ENCODE measurements at places on chromosomes 2 and 18.

GRCh38 chr2:26745609-26746327 is 18.3 kb upstream of the SLC35F6 start:
- DNase-seq = peak; percentile 65

- DNase-seq = no peak
Observed at GRCh38 chr18:62771494-62772270, 56.3 kb downstream of the PHLPP1 start.

GRCh38 chr2:190685333-190685732 is 36.5 kb downstream of the NAB1 start:
- no peak for DNase-seq

DNA sequence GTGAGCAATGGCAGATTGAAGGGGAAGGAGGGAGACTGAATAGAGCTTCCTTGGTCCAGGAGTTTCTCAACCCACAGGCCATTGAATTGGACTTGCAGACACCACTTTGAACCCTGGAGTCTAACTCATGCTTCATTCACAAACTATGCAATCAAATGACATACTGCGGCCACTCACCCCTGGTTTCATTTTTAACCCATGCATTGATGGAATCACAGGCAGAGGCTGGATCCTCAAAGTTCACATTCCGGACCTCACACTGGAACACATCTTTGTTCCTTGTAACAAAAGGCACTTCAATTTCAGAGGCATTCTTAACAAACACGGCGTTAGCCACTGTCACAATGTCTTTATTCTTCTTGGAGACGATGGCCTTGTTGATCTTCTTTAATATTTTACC is 40.7 kb downstream of the MRPL44 start:
- DNase-seq = no peak

DNA sequence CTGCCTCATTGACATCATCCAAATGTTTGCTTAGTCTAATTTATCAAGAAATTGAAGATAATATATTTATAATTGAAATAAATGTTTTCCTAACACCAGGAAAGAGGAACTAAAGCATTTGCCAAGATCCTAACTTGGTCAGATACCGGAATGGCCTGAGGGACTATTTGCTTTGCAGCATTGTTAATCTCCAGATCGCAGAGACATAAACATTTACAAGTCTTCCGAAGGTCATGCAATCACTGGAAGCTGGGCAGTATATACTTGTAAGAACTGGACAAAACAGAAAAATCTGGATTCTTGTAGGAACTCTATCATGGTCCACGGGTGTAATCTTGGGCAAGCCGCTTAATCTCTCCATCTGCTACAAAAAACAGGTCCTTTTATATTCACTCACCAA is 42.2 kb downstream of the CYBRD1 start:
- DNase-seq = no peak

- DNase-seq = no peak
Observed at GRCh38 chr2:178933493-178933892, 116.4 kb downstream of the CCDC141 start.

GRCh38 chr18:24603151-24603550 is 142.7 kb downstream of the HRH4 start:
- no peak for DNase-seq

DNA sequence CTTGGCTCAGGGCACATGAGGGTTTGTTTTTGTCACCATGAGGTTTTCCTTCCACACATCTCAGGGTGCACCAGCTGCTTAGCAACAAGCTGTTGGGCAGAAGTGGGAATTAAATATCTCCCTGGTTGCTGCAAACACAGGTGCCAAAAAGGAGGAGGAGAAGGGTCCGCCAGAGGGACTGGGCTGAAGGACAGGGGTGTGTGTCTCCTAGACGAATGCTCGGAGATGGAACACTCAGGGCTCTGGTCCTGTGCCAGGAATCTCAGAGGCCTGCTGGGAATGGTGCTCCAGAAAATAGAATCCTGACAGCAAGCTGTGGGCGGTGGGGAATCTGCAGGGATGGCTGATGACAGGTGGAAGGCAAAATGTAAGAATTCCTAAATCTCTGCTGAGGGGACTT is 94.5 kb downstream of the VSNL1 start:
- no peak for DNase-seq

GRCh38 chr18:34840256-34840826 is 130.2 kb downstream of the DTNA start:
- no peak for DNase-seq

DNA sequence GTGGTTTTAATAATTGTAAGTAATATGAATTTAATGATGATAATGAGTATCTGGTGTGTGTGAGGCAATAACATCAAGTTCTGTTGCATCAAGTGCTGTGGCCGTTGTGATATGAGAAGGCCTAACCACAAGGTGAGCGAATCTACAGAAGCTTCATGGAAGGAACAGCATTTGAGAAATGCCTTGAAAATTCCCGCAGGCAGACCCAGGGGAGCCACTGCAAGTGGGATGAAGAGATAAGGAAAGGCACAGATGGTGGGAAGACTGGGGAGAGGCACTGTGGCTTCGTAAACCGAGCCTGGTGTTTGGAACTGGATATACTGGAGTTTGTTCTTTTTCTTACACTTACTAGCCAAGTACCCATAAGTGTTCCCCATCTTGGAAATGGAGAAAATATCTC is 357.5 kb downstream of the PTPRM start:
- DNase-seq = no peak

DNA sequence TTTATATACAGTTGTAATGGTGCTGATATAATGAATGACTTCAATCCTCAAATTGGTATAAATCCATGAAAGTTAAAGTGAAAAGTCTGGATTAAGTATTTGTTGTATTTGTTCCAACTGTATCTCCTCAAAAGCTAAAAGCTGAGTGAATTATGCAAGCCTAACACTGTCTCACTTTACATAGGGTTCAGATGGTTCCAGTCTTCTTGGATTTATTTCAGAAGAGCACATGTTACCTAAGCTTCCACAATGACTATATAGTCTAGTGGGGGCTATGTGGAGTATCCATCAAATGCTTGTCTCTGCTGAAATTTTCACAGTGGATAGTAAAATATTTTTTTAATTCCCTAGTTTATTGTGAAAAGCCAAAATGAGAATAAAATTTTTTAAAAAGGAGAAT is 13.0 kb downstream of the MCEE start:
- no peak for DNase-seq

DNA sequence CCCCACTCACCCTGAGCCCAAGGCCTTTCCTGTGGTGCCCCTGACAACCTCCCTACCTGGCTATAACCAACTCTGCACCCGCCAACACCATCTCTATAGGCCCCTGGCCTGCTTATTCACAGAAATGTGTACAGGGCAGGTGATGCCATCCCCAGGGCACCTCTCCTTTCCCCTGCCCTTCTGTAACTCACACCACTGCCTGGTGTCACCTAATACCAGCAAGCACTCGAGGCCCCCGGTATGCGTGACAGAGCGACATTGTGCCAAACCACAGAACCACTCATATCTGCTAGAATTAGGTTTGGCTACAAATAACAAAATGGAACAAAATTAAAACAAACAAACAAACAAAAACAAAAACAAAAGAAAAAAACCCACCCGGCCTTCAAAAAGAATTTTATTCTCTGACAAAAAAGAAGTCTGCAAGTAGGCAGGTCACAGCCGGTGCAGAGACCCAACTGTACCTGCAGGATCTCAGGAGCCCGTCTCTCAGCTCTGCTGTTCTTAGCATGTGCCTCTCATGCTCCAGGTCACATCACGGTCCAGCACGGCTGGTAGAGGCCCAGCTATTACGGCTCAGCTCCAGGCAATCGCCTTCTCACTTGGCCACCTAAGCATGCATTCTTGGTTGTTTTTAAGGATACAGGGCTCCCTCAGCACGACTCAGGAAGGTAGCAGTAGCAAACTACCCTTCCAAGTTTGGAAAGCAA is 51.4 kb downstream of the FAM178B start:
- DNase-seq = no peak

DNA sequence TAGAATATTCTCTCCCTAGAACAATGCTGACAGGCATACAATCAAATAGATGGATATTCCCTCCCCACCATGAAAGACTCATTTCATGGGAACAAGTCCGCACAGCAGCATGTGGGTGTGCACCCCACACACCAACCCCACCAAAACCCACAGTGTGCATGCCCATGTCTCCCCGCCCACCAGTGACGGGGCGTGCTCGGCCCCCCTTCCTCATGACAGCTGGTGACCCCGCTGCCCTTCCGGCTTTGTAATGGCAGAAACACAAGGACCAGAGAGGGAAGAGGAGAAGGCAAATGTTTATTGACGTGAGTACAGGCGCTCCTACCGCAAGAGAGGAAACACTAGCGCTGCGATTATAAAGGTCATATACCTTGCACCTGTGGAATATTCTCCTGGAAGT is 30.8 kb upstream of the ODC1 start:
- DNase-seq = peak; percentile 26

GRCh38 chr2:238484522-238485452 is 58.1 kb downstream of the ASB1 start:
- DNase-seq = no peak

GRCh38 chr2:25851740-25852503 is 26.4 kb downstream of the ASXL2 start:
- no peak for DNase-seq

DNA sequence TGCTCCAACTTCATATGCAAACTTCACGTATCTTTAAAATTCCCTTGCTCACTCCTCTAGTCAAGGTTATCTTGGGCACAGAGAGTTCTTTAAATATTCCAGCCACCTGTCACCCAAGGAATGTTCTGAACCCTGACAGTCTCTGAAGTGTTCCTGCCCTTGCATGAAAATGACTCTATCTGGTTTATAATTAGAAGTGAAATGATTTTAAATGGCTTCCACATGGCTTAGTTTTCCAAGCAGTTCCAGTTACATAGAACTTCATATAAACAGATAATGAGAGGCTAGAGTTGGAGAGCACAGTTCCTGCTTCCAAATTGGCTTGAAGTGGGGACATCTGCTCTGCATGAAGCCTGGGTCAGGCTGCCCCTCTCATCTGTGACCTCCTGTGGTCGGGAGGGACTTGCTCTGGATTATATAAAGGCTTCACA is 81.9 kb downstream of the SLC4A3 start:
- DNase-seq = no peak

GRCh38 chr18:75223687-75224347 is 13.2 kb downstream of the TSHZ1 start:
- DNase-seq = no peak

- no peak for DNase-seq
Observed at GRCh38 chr18:26206488-26206887, 19.8 kb upstream of the TAF4B start.

GRCh38 chr2:188450732-188451483 is 159.2 kb downstream of the GULP1 start:
- DNase-seq = no peak

DNA sequence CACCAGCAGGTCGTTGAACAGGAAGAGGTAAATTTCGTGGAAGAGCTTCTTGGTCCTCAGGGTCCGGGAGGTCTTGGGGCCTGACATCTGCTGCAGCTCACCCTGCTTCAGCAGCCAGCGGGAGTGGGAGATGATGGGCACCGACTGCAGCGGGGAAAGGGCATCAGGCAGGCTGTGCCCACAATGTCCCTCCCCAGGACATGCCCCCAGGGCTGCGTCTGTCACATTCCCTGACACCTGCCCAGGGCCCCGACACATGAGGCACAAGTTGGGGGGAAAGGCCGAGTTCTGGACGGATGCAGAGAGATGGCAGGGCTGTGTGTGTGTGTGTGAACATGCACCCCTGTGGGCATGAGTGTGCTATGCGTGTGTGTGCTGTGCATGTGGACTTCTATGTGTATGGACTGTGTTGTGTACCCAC is 13.9 kb downstream of the SNORC start:
- DNase-seq = peak; percentile 53

- DNase-seq = no peak
Observed at GRCh38 chr18:64785686-64786085, 636.8 kb upstream of the LINC00305 start.

DNA sequence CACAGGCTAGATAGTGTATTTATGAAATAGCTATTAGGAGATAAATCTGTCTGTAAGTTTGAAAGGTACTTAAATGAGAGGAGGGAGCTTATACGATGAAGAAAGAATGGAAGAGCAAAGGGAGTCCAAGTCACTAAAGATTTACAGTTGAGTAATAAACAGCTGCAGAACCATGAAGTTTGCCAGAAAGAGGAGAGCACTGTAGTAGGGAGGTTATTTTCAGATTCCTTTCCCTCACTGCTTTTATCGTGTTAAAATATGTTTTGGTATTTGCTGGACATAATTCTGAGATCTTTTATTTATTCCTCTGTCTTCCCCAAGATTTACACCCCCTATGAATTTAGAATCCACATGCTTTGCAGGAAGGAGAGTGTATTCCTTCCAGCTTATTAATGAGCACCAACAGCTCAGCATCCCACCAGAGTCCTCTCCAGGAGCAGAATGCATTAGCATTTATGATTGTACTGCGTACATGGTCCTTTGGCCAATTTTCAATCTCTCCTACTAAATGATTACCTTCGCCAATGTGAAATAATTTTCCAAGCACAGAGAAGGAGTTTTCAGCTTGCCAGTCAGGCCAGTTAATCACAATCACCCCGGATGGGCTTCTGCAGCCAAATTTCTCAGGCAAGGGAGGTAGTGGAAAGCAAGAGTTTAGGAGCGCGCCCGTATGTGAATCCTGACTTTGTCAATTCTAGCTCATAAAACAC is 297.0 kb downstream of the NBAS start:
- DNase-seq = no peak

- DNase-seq = no peak
Observed at GRCh38 chr2:226424971-226425370, 374.6 kb downstream of the IRS1 start.

GRCh38 chr2:96530144-96530430 is 6.5 kb upstream of the ARID5A start:
- no peak for DNase-seq

DNA sequence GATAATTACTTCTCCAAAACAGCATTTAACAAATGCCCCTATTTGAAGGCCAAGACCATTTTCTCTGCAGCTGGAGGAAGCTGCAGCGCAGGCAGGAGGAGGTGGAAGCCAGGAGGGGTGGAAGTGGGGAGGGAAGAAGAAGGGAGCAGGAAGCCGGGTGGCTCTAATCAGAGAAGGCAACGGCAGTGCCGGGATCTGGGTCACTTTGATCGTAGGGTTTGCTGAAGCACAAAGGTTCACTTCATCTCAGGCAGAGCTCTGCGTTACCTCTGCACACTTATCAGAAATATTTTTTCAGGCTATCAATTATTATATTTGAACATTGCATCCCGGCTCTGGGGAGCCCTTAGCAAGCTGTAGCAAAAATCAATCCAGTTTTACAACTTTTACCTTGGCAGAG is 315.8 kb upstream of the POU3F3 start:
- no peak for DNase-seq

GRCh38 chr2:114316532-114317300 is 125.7 kb upstream of the DPP10 start:
- DNase-seq = no peak

GRCh38 chr18:30150586-30151250 is 891.8 kb downstream of the DSC3 start:
- no peak for DNase-seq

DNA sequence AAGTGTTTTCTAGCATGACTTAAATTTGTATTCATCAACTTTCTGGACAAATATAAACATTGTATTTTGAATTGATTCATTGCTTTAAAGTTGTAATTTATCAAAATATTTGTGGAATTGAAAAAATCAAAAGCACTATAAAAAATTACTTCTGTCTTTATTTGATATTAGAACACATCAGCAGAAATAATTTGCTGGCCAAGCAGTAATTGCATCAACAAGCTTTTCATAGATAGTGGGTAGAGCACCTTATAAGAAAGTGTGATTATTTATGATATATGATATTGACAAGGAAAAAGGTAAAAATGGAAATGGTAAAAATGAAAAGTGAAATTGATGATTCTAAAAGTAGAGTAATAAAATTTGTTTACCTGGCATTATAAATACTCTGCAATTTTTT is 861.1 kb downstream of the CPS1 start:
- DNase-seq = no peak

- DNase-seq = no peak
Observed at GRCh38 chr18:54742659-54743604, 85.3 kb upstream of the RAB27B start.

GRCh38 chr2:50335433-50335832 is 696.5 kb downstream of the NRXN1 start:
- DNase-seq = no peak

Measured in pancreas (tissue), 10 donors.